ENCODE measurements at places on chromosomes 5 and 9.

DNA sequence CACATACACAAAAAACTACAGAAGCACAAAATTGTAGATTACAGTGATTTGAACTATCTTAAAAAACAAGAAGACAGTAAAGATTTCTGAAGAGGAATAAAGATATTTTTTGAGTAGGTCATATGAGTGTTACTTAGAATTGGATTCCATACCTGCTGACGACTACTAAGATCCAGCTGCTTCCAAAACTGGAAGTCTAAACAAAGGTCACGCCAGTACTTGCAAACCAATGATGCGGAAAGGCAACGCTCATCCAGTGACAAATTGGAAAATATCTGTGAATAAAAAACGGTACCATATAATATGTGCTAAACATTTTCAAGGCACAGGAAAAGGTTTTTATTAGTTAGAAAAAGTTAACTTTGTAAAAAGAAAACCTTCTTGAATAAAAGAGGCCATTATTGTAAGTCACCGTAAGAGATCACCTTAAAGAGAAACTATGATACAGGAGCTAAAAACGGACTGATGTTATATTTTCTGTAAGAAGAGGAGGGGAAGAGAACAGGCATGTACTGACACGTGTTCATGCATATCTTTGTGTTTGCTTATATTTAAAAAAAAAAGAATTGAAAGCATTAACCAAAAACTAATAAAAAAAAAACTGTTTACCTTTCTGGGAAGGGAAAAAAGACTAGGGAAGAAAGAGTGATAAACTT, 14.1 kb downstream of the FBXL17 start:
- DNase-seq = peak; percentile 49

GRCh38 chr9:88433583-88434255, 45.5 kb downstream of the SPIN1 start:
- peak; percentile 64 for DNase-seq

GRCh38 chr9:115291841-115292240, 173.9 kb upstream of the TNC start:
- no peak for DNase-seq

DNA sequence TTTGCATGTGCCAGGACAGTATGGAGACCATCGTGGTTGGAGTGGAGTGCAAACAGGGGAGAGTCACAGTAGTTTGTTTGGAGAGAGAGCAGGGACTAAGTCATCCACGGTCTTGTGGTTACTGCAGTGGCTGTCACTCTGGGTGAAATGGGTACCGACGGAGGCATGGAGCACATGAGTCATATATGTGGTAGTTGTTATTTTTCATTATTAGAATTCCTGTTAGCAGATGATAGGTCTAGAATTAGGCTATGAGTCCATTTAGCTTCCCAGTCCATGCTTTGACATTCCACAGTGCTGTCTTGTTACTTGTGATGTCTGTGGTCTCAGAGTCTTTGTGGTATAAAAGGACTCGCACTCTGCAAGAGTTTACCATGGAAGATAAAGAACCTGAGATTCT, 303.9 kb downstream of the DMRT2 start:
- peak; percentile 24 for DNase-seq

GRCh38 chr5:170252720-170253350, 20.1 kb downstream of the C5orf58 start:
- DNase-seq = no peak

- DNase-seq = peak; percentile 6
Observed at GRCh38 chr9:137820161-137820855, 57.3 kb upstream of the CACNA1B start.

- no peak for DNase-seq
Observed at GRCh38 chr9:35774907-35775635, 16.3 kb upstream of the NPR2 start.

DNA sequence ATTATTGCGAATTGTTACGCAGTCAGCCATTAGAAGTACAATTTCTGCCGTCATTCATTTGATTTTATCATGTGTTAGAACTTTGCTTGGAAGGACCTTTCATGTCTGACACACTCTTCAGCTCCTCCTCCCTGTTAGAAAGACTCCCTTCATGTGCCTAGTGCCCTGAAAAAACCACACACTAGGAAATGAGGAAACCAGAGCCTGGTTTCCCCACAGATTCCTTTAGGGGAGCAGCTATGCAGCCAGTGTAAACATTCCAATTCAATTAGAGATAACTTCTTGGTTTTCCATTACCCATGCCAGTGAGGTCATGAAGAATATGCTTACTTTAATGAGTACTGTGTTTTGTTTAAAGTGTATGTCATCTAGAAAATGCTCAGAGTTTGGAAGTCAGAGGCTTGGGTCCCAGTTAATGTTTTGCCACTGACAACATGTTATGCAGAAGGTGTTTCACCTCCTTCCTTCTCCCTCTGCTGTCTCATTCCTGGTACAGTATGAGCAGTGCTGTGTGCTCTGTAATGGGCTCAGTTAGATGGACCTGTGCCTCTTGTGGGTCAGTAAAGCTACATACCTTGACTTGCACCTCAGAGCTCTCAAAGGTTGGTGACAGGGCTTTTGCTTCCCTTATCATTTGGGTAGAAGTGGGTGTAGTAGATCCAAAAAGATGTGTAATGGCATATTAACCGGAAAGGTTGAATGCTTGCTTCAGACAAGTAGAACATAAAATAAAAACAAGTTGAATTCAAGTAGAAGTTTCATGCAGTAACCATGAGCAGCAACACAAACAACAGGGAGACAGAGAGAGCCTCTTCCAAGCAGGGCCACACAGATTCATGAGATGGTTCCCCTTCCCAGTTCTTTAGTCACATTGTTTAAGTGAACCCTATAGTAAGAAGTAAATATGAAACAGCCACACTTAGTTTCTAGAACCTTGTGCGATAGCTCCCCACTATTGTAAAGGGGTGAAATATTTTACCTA, 52.6 kb upstream of the TNFAIP8 start:
- peak; percentile 100 for DNase-seq

- DNase-seq = no peak
Observed at GRCh38 chr5:59959330-59959729, 65.8 kb upstream of the PDE4D start.

DNA sequence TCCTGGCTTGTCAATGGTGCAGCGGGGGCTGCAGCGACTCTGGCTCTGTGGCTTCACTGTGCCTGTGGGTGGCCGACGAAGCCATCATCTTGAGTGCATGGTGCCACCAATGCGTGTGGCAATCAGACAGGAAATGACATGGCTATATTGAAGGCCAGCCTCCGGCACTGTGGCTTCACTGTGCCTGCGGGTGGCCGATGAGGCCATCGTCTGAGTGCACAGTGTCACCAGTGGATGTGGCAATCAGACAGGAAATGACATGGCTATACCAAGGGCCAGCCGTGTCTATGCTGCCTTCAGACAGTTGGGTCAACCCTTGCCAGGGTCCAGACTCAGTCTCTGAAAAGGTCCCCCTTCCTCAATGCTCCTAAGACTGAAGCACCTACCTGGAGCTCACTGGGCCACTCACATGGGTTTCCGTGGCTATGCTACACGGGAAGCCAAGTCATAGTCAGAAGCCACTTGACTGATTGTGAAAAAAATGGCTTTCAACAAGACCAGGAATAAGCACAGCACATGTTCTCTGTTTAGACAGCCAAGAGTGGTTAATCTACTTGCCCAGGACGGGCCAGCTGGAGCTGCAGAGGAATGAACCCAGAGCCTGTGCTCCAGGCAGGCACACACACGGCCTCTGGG, 67.5 kb upstream of the S1PR3 start:
- DNase-seq = no peak

DNA sequence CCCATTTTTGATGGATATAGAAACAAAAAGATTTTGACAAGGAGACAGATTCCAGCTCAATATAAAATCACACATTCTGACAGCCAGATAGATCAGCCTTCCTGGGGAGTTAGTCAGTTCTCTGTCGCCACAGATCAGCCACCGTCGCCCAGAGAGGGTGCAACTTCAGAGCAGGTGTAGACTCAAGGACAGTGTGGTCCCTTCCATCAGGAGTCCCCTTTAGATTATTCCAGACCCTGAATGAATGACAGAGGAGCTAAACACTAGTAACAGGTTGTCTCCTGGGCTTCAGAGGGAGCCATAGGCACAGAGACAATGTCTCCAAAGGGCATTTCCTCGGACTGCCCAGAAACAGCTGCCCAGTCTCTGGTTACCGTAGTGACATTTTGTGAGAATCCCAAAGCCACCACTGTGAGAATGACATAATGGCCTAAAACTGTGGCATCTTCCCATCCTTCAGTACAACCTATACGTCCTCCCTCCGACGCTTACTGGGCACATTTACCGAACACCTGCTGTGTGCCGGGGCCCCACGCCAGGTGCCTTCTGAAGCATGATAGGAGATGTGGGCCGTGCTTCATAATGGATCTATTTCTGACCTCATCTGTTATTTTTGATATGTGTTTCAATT, 47.4 kb upstream of the SLC2A8 start:
- no peak for DNase-seq

- peak; percentile 58 for DNase-seq
Observed at GRCh38 chr5:35926389-35927051, 11.9 kb downstream of the CAPSL start.

GRCh38 chr5:68200288-68200687, 15.3 kb upstream of the PIK3R1 start:
- no peak for DNase-seq

DNA sequence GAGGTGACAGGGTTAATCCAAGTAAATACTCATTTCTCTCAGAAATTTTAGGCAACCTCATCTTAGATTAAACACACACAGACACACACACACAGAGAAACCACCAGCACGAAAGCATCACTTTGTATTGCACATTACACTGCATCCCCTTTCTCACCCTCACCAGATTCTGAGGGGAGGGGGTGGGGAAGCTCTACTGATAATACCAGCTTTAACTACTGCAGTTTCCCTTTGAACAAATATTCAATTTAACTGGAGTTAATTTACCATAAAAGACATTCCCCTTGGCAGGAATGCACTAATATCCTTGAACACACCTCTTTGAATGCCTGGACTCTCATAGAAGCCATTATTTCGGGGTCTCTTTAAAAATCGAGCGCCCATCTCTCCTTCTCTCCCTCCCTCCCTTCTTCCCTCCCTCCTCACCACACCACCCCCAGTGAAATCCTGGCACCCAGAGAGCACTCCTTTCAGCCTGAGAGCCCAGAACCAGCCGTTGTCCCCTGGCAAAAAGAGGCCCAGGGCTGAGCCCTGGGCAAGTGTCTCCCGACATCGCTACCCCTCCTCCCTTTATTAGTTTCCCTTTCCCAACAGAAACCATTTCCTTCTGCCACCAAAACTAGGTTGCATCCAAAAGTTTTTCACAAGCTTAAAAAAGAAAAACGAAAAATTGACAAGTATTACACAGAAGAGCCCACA, 2.8 kb upstream of the NFIB start:
- DNase-seq = no peak

- no peak for DNase-seq
Observed at GRCh38 chr5:133150909-133151544, 99.2 kb downstream of the HSPA4 start.

DNA sequence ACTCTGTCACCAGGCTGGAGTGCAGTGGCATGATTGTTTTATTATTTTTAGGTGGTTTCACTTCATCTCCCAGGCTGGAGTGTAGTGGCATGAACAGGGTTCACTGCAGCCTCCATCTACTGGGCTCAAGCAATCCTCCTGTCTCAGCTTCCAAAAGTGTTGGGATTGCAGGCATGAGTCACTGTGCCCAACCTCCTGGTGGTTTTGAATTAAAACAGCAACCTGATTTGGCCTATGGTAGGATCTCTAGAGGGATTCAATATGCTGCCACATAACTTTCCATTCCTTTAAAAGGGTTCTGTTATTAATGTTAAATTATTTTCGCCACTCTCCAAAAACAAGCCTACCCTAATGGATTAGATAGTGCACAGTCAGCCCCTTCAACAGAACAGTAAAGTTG, 9.9 kb upstream of the HSPA4 start:
- DNase-seq = peak; percentile 46

- DNase-seq = no peak
Observed at GRCh38 chr9:114464281-114465051, 40.8 kb downstream of the WHRN start.

- no peak for DNase-seq
Observed at GRCh38 chr5:104932431-104932830, 1369.8 kb upstream of the NUDT12 start.

- peak; percentile 45 for DNase-seq
Observed at GRCh38 chr5:133247881-133248624, 196.2 kb downstream of the HSPA4 start.

DNA sequence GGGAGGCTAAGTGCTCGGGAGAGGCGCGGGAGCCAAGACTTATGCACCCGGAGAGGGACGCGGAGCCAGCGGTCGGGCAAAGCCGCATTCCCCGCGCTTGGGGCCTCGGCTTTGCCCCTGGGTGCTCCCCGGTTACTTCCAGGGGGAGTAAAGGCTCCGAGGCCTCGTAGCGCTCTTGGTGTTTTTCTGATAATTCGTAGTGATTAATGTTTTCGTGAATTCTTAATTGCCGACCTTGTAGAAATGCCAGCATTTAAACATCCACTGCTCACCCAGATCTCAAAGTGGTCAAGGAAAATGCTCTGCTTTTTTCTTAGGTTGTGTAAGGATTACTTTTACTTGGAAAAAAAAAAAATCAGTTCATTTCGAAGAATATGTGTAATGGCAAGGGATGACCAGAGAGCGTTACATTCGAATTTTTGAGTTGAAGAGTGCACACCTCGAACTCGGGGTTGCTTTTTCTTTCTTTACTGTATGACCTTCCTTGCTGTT, 654 bp upstream of the TUT7 start:
- DNase-seq = peak; percentile 20

DNA sequence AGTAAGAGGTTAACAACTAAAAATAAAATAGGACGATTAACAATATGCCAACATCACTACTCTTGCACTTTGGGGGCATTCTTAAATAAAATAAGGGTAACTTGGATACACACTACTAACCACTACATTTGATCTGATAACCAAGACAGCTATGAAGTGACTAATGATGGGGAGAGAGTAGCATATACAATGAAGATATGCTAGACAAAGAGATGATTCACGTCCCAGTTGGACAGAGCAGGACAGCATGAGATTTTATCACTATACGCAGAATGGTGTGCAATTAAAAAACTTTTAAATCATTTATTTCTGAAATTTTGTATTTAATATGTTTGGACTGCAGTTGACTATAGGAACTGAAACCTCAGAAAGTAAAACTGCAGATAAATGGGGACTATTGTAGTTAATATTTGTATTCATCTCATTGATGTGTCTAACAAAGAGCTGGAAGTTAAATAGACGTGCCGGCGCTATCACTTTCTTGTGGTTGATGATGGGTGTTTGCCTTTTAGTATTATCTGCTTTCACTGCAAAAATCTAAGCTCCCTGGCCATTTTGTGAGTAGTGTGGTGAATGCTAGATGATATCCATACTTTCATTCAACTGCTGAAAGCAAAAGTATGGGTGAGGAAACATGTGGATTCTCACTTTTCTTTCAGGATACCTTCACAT, 18.7 kb downstream of the GIN1 start:
- DNase-seq = no peak
